ENCODE measurements at places on chromosomes 2 and 18.

DNA sequence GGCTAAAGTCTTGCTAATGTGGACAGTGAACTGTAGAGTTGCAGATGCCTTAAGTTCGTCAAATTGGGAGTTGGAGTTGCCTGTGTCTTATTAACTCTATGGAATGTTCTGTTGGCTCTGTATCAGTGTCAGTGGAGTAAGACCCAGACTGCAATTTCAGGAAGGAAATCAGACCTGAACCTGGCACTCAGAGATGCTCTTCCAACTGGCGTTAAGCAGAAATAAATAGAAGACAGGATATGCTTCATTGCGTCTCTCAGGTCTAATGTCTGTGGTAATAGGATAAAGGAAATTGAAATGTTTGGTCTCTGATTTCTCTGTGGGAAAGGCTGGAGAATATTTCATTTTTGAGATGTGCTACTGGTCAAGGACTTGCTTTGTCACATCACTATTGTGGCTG, 846.7 kb upstream of the ID2 start:
- no peak for DNase-seq

GRCh38 chr18:51988277-51988676, 351.7 kb upstream of the DCC start:
- DNase-seq, result no peak

- no peak for DNase-seq
These were observed 270.7 kb downstream of the ALK start for GRCh38 chr2:29650631-29651097.

DNA sequence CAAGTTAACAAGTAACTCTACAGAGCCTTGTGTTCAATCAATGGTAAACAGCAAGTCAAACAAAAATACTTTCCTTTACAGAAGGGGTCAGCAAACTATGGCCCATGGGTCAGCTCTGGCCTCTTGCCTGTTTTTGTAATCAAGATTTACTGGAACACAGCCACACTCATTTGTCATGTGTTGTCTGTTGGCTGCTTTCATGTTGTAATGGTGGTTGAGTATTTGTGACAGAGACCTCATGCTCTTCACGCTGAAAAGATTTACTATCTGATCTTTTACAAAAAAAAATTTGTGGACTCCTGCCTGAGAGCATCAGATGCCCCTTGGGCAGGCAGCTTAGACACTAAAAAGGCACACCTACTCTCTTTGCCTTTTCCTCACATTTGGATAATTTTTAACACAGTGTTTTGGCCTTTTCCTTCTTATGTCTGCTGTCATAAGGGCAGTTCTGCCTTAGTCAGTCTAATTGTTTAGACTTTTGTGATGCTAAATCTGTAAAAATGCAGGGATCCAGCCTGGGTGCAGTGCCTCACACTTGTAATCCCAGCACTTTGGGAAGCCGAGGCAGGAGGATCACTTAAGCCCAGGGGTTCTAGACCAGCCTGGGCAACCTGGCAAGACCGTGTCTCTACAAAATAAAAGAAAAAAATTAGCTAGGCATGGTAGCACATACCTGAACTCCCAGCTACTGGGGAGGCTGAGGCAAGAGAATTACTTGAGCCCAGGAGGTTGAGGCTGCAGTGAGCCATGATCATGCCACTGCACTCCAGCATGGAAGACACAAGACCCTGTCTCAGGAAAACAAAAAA, 18.3 kb downstream of the IL1B start:
- no peak for DNase-seq

- DNase-seq, result no peak
These were observed 248.5 kb downstream of the PRKCE start for GRCh38 chr2:45899926-45900325.

GRCh38 chr18:68699043-68699442, 15.9 kb downstream of the TMX3 start:
- DNase-seq, result no peak

DNA sequence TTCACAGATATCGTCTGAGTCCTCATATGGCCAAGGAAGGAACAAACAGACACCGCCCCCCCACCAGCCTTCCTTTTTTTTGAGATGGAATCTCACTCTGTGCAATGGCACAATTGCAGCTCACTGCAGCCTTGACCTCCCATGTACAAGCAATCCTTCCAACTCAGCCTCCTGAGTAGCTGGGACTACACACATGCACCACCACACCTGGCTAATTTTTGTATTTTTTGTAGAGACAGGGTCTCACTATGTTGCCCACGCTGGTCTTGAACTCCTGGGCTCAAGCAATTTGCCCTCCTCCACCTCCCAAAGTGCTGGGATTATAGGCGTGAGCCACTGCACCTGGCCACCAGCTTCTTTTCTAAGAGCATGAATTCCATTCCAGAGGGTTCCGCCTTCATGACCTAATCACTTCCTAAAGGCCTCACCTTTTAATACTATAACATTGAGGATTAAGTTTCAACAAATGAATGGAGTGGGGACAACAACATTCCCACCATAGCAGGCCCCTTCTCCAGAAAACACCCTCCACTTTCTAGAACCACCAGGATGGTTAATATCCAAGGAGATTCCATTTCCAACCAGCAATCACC, 2.2 kb upstream of the TMBIM1 start:
- no peak for DNase-seq

DNA sequence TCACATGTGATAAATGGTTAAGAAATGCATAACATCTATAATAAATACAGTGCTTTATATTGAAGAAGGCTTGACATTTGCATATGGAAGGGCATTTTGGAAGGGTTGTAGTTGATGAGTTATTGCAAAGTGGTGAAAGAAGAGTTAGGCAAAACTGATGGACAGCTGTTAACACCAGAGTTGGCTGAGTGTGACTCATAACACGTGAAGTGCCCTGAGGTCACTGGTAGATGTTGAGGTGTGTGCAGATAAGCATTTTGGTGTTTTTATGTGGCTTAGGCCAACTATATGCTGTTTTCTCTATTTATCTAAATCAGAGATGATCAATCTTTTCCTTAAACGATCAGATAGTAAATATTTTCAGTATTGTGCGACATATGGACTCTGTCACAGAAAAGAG, 154.3 kb upstream of the KCNH7 start:
- no peak for DNase-seq

- DNase-seq, result no peak
These were observed 22.2 kb upstream of the YWHAQ start for GRCh38 chr2:9652898-9653479.

GRCh38 chr2:101185085-101185484, 33.9 kb upstream of the TBC1D8 start:
- no peak for DNase-seq

- no peak for DNase-seq
These were observed 383.7 kb downstream of the ZNF521 start for GRCh38 chr18:24968238-24968775.

- DNase-seq, result no peak
These were observed 1193.5 kb upstream of the ACVR2A start for GRCh38 chr2:146651361-146651760.

GRCh38 chr2:224968051-224968450, 74.2 kb downstream of the DOCK10 start:
- DNase-seq, result no peak

DNA sequence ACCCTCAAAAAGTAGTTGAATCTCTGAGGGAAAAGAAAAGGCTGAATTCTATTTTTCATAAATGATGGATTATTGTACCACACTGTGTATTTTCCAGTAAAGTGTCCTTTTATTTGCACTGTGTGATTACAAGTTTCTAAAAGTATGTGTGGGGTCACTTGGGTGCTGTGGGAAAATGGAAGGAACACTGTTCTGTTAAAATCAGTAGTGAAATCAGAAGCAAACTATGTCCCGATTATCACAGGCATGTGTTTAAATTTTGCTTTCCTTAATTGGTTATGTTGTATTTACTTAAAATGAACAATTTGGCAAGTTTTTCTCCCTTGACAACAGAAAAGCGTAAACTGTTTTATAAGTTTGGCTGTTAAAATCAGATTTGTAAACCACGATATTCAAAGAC, 353.1 kb downstream of the ARHGAP15 start:
- no peak for DNase-seq

- DNase-seq, result no peak
These were observed 49.8 kb upstream of the TNP1 start for GRCh38 chr2:216909541-216910210.

GRCh38 chr2:130251873-130252620, 53.8 kb upstream of the TUBA3E start:
- DNase-seq, result no peak

DNA sequence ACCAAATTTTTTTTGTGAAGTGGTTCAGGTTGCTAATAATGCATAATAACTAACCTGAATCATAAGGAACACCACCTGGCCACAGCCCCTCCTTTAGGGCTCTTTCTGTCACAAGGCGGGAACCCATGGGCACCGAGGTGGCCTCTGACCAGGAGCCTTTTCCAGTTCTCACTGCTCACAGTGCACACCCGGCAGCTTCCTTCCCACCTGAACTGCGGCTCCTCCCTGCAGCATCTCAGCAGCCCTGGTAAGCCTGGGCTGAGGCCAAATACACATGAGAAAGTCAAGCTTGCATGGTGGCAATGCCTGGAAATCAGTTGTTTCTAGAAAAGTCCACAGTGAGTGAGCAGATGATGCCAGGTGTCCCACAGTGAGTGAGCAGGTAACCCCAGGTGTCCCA, 77.6 kb upstream of the SNTG2 start:
- no peak for DNase-seq

- peak; percentile 14 for DNase-seq
These were observed 5.7 kb downstream of the GFPT1 start for GRCh38 chr2:69381337-69381737.

DNA sequence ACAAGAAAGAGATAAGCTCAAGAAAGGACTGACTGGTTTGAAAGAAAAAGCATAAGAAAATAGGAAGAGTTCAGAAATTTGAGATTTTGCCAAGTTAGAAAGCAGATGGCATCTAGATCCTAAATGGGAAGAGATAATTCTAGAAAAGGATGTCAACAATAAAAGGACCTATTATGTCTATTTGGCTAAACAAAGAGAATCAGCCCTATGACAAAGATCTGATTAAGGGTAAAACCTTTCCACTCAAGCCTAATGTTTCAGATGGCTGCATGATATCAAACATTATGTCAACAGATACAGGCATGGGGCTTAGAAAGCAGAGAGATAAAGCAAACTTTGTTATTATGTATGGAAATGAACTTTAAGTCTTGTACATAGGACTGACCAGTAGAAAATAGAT, 465.0 kb upstream of the TRIB2 start:
- DNase-seq, result no peak

- DNase-seq, result no peak
These were observed 45.4 kb downstream of the INO80D start for GRCh38 chr2:206040525-206040924.

DNA sequence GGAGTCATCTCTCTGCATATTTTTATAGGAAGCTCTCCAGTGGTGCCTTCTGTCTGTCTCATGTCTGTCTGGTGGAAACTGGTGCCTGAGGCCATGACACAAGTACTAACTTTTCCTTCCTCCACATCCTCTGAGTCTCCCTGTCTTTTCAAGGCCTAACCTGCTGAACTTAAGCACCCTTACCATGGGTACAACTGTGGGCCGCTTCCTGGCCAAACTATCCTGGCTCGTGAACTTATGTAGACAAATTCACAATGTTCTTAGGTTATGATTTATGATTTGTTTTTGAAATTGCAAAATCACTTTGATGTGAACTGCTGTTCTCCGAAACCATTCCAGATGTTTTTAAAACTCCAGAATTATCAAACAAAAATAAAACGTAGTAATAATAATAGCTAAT, 804.5 kb upstream of the POU3F3 start:
- no peak for DNase-seq

DNA sequence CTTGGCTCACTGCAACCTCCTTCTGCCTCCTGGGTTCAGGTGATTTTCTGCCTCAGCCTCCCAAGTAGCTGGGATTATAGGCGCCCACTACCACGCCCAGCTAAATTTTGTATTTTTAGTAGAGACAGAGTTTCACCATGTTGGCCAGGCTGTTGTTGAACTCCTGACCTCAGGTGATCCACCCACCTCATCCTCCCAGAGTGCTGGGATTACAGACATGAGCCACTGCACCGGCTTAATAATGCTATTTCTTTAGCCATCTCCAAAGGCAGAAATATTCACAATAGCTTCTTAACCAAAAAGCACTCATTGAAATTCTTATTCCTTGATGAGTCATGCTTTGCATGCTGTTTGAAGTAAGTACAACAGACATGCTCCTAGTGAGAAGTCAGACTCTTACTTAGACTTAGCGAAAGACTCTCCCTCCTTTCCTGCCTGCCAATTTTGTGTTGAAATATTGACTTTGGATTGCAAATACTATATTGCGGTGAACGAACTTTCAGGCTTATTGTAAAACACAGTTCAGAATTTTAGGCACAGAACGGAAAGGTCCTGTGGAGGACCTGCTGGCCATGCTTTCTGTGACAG, 4.4 kb downstream of the ACTR3 start:
- peak; percentile 15 for DNase-seq

GRCh38 chr2:176163672-176164056, 6.6 kb downstream of the HOXD3 start:
- DNase-seq, result no peak

DNA sequence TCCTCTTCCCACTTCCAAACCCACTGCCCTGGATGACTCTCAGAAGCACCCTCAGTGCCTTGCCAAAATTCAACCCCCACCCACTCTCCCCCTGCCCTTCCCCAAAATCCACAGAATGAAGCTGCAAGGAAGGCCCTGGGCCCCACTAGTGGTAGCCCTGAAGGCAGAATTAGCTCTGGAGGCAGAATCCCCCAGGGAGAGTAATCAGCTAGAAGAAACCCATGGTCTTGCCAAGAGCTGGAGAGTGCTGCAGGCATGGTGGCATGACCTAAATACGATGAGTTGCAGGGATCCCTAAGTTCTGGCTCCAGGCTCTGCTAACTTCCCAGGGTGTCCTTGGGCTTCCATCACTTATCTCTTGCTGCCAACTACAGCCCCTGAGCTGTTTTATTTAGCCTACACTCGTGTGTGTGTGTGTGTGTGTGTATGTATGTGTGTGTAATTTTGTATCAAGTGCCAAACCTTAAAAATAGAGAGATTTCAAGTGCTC, 7.9 kb downstream of the GAD1 start:
- DNase-seq, result no peak

- no peak for DNase-seq
These were observed 44.5 kb downstream of the MYOM1 start for GRCh38 chr18:3175195-3175758.

DNA sequence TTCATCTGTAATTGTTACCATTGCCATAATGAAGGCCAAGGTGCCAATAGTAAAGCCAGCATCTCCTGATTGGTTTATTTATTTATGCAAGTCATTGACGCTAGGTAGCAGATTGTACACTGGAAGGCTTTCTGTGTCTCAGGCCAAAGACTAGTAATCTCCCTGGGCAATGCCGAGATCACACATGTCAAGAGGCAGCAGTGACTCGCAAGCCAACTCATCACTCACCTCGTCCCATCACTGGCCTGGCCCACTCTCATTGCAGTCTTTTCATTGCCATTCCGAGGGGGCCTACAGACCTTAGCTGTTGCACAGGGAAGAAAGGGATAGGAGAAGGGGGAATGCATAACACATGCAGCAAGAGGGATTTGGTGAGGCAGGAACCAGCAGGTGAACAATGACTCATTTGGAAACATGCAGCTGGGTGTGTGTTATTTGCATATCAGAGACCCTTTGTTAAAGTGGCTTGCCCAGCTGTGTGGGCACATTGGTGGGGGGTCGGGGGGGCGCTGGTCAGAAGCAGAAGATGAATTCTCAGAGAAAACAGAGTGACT, 448.7 kb upstream of the HNRNPA3 start:
- DNase-seq, result no peak

GRCh38 chr2:191176801-191177438, 26.1 kb upstream of the STAT4 start:
- DNase-seq, result no peak

- no peak for DNase-seq
These were observed 1271.7 kb upstream of the SLC39A10 start for GRCh38 chr2:194385376-194385775.
